CD4-positive, alpha-beta T cell treated with Interleukin-21 for 1 hour (primary cell): ENCODE measurements at places on chromosomes 1 and 21.

DNA sequence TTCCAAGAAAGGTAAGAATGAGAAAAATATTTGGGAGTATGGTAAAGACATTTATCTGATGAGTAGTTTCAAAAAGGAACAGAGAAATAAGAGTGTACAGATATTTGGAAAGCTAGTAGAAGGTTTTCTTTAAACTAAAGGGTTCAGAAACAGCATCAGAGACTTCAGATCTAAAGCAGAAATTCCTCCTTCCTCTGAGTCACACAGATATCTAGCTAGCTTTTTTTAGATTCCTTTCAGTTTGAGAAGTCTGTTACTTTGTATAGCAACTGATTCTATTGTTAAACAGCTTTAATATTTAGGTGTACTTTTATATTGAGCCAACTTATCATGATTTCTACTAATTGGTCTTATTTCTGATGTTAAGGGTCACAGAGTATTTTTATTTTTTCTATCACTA lies 4.7 kb downstream of the AMY2B start:
- no peak for DNase-seq

DNA sequence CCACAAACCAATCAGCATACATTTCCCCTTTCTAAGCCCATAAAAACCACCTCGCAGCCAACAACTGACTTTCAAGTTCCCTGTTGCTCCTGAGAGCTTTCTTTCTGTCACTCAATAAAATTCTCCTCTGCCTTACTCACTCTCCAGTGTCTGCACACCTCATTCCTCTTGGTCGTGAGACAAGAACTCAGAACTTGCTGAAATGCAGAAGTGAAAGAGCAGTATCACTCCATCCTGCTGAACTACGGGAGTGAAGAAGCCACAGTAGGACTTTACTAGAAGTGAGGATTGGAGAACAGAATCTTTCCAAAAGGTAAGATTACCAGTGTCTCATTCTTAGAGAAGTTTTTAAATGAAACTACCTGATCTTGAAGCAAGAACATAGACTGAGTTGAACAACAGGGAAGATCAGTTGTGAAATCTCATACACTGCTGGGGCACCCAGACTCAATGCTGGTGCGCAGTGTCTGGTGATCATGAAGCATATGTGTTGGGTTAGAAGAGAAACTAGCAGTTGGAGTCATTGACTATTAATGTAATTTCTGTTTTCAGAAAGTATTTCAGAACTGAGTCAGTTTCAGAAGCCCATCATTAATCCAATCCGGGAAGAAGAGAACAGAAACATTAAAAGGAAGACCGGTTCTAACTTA lies 726.9 kb upstream of the TMPRSS15 start:
- DNase-seq = no peak

DNA sequence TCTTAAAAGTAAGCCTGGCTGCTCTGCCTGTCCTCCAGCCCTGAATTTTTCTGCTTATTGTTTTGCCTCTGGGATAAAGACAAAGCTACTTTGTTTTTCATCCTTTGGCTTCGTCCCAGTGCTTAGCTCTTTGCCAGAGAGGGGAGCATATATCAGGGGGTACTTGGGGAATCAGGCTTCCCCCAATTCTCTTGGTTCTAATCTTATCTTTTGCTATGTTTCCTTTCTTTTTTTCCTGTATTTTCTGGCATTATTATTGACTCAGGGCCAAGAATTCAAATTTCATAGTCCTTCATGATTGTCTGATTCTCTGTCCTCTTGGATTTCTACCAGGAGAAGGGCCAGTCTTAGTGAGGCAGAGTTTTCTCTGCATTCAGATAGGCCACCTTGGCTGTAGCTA lies 51.2 kb downstream of the GIPC2 start:
- no peak for DNase-seq

DNA sequence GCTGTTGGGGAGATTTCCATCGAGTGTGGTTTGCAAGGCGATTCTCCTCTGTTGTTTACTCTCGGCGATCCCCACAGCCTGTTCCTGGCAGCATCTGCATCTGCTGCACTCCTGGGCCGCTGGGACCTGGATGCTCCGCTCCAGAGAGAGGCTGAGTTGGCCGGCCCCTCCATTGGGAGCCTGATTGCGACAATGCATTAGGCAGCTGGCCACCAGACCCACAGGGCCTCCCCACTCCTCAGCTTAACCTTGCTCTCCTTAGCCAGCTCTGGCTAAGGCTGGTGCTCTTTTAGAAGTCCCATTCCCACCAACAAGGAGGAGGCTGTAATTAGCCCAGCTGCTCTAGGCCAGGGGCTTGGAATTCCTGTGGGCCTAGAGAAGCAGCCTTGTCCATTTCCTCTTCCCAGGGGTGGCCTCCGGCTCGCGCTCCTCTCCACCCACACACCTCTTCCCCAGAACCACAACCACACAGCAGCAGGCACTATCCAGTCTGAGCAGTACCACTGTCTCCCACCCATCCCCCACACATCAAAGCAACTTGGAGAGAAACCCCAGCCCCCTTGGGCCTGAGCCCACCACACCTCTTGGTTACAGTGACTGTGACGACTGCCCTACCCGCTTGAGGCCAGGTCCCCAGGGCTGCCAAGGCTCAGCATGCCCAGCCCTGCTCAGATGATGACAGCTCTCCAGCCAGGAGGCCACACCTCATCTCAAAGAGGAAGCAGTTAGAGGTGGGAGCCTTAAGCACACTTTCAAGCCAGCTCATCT lies 193.8 kb upstream of the EDN2 start:
- DNase-seq = no peak

DNA sequence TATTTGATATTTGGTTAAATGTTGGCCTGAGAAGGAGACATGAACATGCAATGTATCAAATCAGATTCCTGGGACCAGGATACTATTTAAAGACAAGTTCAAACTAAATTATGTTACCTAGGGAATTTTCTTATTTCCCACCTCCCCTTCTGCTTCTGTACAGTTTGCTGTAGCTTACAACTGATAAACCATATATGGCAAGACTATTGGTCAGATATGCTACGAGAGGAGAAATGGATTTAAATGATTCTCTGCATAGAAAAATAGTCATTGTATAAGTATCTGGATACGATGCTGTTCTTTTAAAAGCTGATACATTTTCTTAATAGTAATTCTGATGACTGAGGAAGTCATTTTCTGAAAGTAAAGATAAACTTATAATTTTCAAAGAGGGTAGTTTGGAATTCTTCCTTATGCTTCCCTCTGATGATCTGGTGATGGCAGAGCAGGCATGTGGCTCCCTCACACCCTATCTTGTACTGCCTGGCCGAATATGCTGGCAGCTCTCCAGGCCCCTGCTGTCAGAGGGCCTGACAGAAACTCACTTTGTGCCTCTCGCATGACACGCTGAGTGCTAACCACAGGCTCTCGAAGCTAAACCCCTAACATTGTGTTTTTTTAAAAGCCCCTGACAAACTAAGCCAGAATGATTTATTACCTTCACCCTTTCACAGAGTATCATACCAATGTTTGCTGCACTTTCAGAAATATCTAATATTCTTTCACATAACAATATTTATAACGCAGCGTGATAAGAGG lies 19.4 kb downstream of the RRP15 start:
- DNase-seq = no peak

DNA sequence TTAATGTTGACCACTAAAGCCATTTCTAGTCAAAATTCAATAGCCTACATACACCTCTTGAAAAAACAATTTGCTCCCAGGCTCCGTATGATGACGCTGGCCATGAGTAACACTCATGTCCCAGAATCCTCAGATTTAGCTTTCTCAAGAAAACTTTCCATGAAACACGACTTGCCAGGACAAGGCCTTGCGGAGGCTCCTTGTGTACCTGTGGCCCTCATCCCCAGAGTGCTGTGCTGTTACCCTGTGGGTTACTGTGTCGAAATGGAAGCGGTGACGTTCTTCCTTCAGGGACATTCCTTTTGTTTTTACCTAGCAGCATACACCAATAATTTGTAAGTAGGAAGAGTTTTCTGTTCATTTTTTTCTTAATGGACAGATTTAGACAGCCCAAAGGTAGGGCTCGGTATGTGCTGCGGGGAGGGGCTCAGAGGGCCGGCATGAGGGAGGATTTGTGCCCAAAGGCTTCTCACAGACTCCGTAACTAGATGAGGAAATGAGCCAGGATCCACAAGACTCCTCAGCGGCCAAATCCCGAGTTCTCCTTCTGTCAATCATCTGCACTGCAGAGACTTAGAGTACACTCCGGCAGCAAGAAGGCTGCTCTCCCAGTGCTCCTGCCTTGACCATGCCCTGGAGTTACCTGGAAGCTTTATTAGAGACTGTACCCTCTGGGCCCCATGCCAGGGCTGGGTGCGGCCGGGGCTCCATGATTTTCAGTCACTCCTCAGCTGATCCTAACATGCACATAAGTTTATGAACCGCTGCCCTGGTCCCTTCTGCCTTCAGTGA lies 17.8 kb downstream of the GNG12 start:
- DNase-seq = no peak

- DNase-seq = no peak
Measured at GRCh38 chr1:38134294-38134755, 87.7 kb upstream of the POU3F1 start.

- DNase-seq = peak; percentile 86
Measured at GRCh38 chr1:32981003-32981901, 16.6 kb upstream of the RNF19B start.

DNA sequence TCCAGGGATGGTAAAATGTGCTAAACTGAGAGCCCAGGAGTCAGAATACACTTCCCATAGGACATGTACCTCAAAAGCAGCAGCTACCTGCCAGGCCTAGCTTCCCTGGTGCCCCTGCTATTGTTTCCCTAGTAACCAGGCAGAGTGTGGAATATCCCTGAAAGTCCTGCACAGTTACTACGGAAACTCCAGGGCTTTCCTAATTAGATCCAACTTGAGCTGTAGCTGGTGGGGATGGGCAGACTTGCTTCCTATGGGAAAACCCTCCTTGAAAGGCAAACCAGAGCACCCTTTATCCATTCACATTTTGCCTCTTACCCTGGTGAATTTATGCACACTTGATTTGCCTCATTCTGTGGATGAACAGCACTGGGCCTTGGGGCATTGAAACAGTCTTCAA lies 559.9 kb upstream of the PBX1 start:
- no peak for DNase-seq

- DNase-seq = no peak
Measured at GRCh38 chr1:226233293-226233692, 9.8 kb downstream of the MIXL1 start.

GRCh38 chr1:109201123-109201703 lies 12.5 kb upstream of the SARS1 start:
- DNase-seq = peak; percentile 20

DNA sequence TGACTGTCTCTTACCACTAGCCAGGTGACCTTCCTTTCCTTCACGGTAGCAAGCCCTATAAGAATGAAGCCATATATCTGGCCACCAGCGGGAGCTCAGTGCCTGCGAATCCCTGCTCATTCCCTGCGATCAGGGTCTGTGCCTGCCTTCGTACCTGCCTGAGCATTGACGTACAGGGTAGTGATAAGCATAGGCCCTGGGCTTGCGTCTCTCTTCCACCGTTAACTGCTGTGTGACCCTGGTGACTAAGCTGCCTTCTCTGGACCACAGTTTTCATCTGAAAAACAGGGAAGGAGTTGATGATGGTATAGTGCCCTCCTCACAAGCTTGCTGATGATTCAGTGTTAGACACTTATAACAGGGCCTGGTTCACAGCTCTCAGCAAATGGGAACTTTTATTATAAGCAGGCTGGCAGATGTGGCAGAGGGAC lies 4.1 kb downstream of the ZC3H12A start:
- DNase-seq = peak; percentile 56
